Activated T-helper 1 cell treated with Interleukin-2 at 50 U/mL for 16 hours (primary cell): ENCODE measurements at places on chromosomes 7 and 10.

- no peak for DNase-seq
These were observed 327.3 kb downstream of the HTR7 start for GRCh38 chr10:90530521-90530920.

DNA sequence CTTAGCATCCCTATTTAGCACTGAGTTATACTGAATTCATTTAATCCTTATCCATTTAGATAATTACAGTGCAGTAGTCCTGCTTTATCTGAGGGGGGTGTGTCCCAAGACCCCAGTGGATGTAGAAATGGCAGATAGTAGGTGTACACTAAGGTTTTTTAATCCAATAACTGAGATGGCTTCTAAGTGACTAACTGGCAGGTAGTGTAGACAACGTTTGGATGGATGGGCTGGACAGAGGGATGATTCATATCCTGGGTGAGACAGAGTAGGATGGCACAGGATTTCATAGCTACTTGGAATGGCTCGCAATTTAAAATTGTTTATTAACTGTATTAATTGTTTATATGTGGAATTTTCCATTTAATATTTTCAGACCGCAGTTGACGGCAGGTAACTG, 295.6 kb downstream of the CCDC3 start:
- no peak for DNase-seq

- no peak for DNase-seq
These were observed 332.1 kb upstream of the SORCS1 start for GRCh38 chr10:107496594-107496993.

- no peak for DNase-seq
These were observed 23.7 kb downstream of the RAB18 start for GRCh38 chr10:27527666-27528295.

DNA sequence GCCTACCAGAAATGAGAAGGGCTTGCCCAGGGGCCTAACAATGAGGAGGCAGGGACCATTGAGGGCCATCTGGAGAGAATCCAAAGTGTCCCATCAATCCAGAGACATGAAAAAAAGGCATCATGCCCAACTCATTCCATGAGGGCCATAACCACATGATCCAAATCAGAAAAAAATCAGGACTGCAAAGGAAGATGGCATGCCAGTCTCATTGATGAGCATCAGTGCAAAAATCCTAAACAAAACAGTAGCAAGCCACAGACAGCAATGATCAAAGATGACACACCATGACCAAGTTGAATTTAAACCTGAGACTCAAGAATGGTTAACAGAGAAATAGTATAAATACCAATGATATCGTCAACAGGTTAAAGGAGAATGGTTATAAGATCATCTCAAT, 7.0 kb upstream of the CYP3A4 start:
- no peak for DNase-seq

- DNase-seq, result no peak
These were observed 407.1 kb downstream of the MDFIC start for GRCh38 chr7:115329006-115329405.

DNA sequence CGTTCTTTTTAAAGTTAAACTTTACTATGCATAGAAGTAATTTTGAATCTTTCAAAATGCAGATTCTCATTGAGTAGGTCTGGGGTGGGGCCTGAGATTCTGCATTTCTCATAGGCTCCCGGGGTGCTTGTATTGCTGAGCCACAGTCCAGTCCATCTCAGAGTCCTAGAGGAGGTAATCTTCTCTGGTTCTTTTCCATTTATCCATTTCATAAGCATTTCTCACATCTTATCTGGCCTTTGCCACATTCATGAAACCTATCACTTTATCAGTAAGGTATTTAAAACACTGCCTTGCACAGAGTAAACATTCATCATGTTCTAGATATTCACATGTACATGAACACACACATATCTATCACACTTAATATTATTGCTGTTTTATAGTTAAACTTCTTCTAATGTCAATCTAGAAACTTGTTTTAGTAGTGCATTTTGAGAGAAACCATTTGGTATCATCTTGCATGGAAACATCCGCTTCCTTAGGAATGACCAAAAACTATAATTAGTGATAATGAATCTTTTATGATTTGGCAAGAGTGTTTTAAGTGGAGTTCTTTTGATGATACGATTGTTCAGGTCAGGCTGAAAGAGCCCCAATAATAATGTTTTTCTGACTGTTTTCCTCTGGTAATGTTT, 12.0 kb downstream of the GNAI1 start:
- no peak for DNase-seq

DNA sequence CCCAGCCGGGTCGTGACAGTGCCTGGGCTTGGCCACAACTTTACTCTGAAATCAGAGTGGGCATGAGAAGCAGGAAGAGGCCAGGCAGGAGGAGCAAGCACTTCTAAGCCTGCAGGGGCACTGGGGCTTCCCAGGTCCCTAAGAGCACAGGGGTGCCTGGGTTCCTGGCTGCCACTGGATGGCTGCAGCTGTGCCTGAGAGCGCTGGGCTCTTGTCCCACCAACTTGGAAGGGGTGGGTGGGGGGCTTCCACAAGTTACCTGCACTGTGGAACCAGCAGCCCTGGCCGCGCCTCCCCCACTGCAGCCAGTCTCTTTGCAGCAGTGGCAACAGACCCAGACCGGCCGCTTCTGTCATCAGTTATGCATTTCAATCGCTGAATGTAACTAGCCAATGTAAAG, 434.7 kb upstream of the GRM3 start:
- DNase-seq, result no peak

DNA sequence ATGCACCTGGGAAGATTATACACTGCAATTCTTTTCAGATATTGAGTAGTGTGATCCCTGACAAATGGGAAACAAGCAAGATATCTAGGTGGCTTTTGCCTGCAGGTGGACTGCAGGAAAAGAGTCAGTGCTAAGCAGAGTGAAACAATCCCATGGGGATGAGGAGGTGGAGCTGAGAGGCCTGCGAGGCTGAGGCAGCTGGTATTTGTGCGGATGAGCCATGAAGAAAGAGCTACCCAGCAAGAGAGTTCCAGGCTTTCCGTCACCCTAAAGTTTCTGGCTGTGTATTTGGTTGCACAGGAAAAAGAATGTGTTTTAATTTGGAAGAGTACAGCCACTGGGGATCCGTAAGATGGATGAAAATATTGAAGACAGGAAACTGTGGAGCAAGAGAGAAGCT, 714.1 kb upstream of the COBL start:
- DNase-seq, result no peak

- DNase-seq, result no peak
These were observed 302.6 kb upstream of the LYZL1 start for GRCh38 chr10:28986117-28986792.

GRCh38 chr7:44580945-44581878, 819 bp downstream of the TMED4 start:
- DNase-seq, result peak; percentile 11

DNA sequence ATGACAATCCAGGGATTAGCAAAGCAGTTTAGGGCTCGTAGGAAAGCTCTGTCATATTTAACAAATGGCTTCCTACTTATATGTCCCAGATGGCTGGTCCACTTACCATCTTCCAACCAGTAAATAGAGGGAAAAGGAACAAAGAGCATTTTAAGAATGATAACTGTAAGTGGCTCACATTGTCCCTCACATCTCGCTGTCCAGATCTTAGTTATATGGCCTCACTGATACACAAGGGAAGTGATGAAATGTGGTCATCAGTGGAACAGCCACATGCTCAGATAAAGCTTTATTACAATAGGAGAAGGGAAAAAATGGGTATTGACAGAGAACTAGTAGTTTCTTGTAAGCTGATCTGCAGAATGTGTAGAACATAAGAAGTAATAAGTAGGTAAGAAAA, 35.8 kb downstream of the IQUB start:
- no peak for DNase-seq

DNA sequence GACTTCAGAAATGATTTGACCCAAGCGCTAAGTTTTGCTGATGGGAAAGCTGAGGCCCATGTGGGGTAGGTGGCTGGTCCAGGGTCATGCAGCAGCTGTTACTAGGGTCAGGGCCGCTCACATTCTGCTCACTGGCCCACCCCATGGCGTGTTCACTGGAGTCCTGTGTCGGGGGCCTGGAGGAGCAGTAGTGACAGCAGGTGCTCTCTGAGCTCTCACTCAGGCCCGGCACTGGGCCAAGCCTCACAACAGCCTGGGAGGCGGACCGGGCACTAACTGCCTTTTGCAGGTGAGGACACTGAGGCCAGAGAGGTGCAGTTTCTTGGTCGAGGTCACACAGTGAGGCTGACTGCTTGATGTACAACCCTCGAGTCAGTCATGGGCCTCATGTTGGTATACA, 82.7 kb downstream of the GLRX3 start:
- DNase-seq, result no peak

DNA sequence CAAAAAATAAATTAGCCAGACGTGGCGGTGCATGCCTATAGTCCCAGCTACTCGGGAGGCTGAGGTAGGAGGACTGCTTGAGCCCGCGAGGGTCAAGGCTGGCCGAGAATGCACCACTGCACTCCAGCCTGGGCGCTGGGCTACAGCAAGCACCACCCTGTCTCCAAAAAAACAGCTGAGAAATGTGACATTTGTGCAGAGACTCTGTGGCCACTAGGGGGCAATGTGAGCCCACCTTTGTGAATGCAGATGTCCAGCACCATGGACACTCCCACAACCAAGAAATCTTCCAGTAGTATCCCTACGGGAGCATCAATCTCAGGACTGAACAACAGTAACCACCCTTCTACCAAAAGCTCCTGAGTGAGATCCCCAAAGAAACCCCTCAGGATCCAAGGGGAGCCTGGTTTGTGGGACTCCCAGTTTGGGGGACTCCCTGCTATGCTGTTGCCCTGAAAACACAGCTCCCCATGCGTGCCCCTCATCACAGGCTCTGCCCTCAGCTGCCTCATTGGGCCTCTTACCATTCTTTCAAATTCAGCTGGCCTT, 6.2 kb upstream of the AHCYL2 start:
- DNase-seq, result peak; percentile 57

- no peak for DNase-seq
These were observed 25.5 kb downstream of the JAZF1 start for GRCh38 chr7:28155019-28155660.

GRCh38 chr10:33073641-33074415, 115.8 kb upstream of the ITGB1 start:
- no peak for DNase-seq

DNA sequence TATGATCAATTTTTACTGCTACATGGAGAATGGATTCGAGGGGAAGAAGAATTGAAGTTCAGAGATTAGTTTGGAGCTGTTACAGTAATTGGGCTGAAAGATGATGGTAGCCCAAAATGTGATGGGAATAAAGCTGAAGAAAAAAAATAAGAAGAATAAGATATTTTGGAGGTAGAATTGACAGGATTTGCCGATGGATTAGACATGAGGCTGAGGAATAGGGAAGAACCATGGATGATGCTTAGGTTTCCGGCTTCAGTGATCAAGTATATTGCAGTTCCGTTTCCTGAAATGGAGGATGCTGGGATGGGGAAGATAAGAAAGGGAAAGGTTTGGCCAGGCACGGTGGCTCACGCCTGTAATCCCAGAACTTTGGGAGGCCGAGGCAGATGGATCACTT, 38.9 kb upstream of the FHIP2A start:
- no peak for DNase-seq

GRCh38 chr7:40541336-40541735, 406.5 kb downstream of the SUGCT start:
- no peak for DNase-seq

GRCh38 chr7:88851220-88851619, 55.7 kb upstream of the TEX47 start:
- no peak for DNase-seq

- DNase-seq, result no peak
These were observed 37.6 kb downstream of the JAKMIP3 start for GRCh38 chr10:132103116-132103910.

- no peak for DNase-seq
These were observed 19.8 kb downstream of the VOPP1 start for GRCh38 chr7:55552320-55553023.

DNA sequence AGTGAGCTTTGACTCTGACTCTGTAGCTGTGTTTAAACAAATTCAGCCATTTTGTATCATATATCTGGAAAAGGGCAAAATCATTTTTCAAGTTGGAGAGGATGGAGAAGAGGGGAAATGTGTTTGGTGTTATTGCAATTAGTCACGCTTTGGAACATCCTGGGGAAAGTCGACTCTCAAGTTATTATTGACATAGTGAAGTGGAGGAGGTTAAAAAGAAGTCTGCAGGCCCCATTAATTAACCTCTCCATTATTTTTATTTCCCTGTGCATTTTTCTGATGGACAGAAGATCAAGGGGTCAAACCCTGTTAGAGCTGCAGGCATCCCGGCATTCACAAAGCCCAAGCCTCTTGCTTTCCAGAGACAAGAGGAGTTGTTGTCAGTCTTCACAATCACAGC, 132.6 kb downstream of the TEX36 start:
- no peak for DNase-seq

- no peak for DNase-seq
These were observed 61.2 kb downstream of the SH3PXD2A start for GRCh38 chr10:103793920-103794883.

- no peak for DNase-seq
These were observed 143.5 kb downstream of the PIP4K2A start for GRCh38 chr10:22570733-22571430.

DNA sequence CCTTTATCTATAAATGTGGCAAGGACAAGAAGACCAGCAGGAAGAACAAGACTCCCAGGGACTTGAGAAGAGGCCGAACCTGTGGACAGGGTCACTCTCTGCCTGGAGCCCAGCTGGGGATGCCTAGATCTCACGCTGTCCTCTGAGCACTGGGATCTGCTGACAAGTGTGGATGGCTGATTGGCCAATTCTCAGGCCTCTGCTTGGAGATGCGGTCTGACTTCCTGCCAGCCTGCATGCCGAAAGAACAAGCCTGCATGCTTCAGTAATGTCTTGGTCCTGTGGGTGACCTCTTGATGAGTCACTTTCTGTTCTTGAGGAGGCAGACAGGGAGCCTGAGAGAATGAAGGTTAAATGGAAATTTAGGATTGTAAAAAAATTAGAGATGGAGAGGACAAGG, 84.7 kb downstream of the TMEM178B start:
- DNase-seq, result no peak

GRCh38 chr7:2511769-2512168, 7.8 kb upstream of the LFNG start:
- DNase-seq, result no peak

- DNase-seq, result no peak
These were observed 75.4 kb downstream of the PROSER2 start for GRCh38 chr10:11898372-11899066.

DNA sequence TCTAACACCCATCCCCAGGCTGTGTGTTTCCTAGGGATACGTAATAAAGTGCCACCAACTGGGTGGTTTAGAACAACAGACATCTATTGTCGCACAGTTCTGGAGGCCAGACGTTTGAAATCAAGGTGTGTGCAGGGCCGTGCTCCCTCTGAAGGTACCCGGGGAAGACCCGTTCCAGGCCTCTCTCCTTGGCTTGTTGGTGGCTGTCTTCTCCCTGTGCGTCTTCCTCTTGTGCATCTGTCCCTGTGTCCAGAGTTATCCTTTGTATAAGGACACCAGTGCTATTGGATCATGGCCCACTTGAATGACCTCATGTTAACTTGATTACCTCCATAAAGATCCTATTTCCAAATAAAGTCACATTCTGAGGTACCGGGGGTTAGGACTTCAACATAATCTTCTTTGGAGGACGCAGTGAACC, 15.6 kb downstream of the GRK5 start:
- no peak for DNase-seq

- DNase-seq, result no peak
These were observed 220.2 kb downstream of the JAZF1 start for GRCh38 chr7:27960415-27960814.

- DNase-seq, result no peak
These were observed 40.3 kb downstream of the NRCAM start for GRCh38 chr7:108415821-108416536.
